ENCODE measurements at places on chromosomes 16 and 17. TPM values are rescaled to one million over a fixed set of nuclear protein-coding genes. Genes with fewer than 3 reads are reported as not detected.

ENPP7 gene
- not detected for total RNA-seq

GRCh38 chr16:54072237-54072636 is 214.3 kb downstream of the IRX3 start:
- no peak for DNase-seq

- no peak for DNase-seq
Measured at GRCh38 chr17:80345841-80346497, 69.0 kb upstream of the ENDOV start.

DNA sequence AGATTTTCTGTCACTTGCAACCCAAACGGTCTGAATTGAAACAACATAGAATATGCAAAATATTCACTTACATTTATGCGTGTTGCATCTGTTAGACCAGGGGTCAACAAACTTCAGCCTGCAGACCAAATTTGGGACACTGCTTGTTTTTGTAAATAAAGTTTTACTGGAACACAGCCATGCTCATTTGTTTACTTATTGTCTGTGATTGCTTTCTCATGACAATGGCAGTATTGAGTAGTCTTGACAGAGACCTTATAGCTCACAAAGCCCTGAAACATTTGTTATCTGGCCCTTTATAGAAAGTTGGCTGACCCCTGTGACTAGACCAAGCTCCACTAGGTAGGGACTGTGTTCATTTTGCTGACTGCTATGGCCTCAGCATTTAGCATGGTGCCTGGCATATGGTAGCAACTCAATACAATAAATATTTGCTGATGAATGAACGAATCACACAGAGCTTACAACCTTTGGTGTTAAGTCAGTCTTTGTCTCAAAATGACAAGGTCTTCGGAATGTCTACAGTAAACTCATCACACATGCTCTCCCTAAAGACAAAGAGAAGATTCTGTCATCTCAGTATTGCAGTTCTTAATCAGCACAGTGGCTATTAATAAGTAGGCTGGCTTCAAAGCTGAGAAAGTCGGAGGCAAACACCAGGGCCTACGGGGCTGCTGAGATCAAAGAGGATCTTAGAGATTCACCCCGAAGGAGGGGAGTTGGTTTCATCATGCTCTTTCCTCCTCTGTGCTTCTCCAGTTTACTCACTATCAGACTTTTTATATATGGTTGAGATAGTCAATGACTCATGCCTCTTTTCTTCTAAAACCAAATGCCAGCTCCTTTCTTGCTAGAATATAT is 95.2 kb upstream of the AXIN2 start:
- no peak for DNase-seq

RPAIN gene
- 61.3 TPM for total RNA-seq

SPIRE2 gene
- 21.7 TPM for total RNA-seq

GRCh38 chr16:78065319-78065718 is 34.1 kb upstream of the WWOX start:
- DNase-seq, result no peak

PRSS22 gene
- total RNA-seq, result not detected

- DNase-seq, result peak; percentile 91
Measured at GRCh38 chr17:40538019-40538935, 27.0 kb downstream of the CCR7 start.

- DNase-seq, result no peak
Measured at GRCh38 chr16:14310519-14310991, 239.4 kb downstream of the MRTFB start.

DNA sequence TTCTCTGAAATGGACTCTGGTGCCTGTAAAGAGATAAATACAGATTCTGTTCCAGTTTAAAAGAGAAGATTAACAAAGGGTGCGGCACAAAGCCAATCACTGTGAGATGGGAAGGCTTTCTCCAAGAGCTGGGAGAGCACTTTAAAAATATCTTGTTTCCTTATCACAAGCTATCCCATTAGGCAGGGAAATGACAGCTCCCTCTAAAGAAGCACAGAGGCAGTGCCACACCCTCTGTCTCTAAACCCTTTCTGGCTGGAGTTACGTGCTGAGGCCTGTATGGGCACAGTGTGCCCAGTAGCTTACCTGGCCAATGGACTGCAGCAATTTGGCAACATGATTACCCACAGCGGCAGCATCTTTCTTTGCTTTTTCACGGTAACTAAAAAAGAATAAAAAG is 9.0 kb upstream of the TERB1 start:
- DNase-seq, result no peak

PRKAR1A gene
- total RNA-seq, result 156 TPM

DNA sequence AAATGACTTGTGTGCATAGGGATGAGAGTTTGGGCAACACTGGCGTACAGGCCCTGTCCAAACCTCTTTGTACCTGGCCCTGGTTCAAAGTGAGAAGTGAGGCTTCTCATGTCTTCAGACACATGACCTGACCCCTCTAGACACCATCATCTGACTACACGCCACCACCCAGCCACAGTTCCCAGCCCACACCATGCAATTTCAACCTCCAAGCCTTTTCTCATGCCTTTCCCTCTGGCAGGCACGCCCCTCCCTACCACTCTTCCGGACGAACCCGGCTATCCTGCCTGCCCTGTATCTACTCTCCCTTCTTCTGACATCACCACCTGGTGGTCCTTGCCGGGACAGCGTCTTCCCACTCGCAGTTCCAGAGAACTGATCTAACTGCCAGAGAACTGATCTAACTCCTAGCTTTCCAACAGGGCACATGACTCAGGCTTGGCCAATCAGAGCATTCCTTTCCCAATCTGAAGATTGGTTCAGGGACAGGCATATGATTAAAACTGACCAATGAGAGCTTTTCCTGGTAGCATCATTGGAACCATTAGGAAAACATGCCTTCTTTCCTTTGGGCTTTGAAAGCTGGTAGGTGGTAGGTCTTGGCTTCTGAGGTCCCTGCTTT is 27.1 kb upstream of the IL21R start:
- DNase-seq, result peak; percentile 53

DNA sequence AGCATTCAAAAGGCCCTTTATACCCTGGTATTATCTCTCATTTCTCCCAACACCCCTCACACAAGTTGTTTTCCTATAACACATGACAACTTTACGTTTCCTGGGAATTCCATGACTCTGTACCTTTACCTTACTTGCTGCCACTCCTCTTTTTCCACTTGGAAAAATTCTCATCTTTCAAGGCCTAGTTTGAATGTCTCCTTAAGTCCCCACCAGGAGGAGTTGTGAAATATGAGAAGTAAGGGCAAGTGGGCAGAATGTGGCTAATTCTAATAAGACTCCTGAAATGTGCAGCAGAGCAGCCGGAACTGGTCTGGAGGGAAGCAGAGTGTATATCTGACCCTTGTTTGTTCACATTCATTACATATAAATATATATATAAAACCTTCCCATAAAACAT is 39.7 kb downstream of the BRCA1 start:
- DNase-seq, result no peak

Data from G401 (cell line).